ENCODE measurements at places on chromosomes 11 and 22.

DNA sequence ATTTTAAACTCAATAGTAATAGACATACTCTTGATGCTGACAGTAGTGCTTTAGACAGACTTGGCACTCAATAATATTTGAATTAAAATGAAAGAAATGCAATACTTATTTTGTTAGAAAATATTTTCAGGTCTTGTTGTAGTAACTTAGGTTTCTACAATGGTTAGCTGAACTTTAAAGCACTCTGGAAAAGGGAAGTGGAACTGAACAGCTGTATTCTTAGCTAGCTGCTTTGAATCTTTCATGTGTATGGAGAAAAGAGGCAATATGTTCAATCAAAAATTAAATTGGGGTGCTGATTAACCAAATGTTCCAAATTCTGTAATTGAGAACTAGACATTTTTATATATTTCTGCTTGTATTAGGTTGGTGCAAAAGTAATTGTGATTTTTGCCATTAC lies 517.9 kb upstream of the RAG2 start:
- DNase-seq, result no peak

GRCh38 chr11:124670732-124671131 lies 2.8 kb downstream of the SIAE start:
- DNase-seq, result no peak

- no peak for DNase-seq
These were observed 544.0 kb downstream of the NTM start for GRCh38 chr11:131914361-131914774.

DNA sequence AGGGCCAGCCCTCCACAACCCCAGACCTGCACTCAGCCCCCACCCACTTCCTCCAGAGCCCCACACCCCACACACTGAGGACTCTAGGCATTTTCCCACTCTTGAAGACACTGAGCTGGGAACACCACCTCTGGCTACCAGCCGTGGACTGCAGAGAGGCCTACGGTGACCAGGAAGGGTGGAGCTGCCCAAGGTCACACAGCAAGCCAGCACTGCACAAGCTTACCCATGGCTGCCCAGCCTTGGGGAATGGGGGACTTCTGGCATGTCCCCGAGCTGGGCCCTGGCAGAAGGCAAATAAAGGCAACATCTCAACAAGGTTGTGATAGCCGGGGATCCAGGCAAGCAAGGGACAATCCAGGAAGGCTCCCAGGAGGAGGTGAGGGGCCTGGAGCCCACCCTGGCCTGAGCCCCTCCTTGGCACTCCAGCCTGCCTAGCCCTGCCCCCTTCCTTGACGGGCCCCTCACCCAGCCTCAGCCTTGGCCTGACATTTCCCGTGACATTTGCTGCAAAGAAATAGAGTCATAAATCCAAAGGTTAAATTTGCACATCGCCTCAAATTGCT lies 5.5 kb downstream of the RTN4R start:
- DNase-seq, result no peak

DNA sequence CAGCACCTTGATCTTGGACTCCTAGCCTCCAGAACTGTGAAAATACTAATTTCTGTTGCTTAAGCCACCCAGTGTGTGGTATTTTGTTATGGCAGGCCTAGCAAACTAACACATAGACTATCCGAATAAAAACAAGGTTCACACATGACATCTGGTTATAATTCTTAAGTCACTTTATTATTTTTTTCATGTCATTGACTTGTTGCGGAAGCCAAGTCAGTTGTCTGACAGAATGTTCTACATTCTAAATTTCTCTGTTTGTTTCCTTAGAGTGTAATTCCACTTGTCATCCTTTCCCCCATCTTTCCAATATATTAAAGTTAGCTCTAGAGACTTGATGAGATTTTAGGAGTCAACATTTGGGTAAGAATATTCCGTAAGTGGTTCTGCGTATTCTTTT lies 40.6 kb downstream of the RAB30 start:
- no peak for DNase-seq

DNA sequence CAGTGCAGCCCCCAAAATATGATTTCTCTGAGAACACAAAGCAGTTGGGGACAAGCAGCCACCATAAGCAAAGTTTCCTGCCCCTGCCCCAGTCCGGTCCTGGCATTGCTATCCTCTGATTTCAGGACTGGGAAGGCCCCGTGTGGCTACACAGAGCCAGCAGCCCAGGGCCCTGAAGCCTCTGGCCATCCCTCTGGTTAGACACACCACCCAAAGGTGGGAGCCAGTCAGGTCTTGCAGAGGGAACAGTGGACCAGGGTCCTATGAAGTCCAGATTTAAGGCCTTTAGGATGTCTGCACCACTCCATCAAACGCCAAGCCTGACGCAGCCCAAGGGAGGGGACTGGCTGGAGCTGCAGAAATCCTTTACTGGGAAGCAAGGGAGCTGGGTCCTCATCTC lies 63.4 kb downstream of the SLC22A12 start:
- DNase-seq, result no peak

- no peak for DNase-seq
These were observed 644 bp upstream of the NAALAD2 start for GRCh38 chr11:90133560-90134477.

GRCh38 chr11:57496109-57496820 lies 19.2 kb downstream of the SLC43A1 start:
- DNase-seq, result no peak

- DNase-seq, result no peak
These were observed 13.1 kb downstream of the EEF1G start for GRCh38 chr11:62560566-62561103.

DNA sequence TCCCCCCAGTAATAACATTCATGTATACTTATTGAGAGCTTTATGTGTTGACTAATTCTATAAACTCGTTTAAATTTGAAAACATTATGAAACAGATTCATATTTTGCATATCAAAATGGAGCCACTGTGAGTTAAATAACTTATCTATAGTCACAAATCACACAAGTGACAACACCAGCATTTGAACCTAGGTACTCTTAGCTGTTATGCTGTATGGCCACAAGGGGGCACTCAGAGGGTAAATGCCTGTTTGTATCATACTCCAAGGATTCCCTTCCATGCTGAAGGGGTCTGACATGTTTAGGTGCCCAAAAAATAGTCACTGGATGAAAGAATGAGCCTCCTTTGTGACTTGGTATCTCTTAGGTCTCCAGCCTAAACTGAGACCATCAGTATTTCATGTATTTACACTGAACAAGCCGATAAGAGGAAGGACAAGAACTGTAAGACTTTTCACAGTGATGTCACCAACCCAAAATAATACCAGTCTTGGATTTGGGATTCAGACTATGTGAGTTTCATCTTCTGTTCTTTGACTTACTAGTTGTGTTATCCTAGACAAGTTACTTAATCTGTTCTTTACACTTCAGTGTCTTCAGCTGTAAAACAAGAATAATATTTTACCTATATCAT lies 12.2 kb upstream of the OR52D1 start:
- DNase-seq, result peak; percentile 14

DNA sequence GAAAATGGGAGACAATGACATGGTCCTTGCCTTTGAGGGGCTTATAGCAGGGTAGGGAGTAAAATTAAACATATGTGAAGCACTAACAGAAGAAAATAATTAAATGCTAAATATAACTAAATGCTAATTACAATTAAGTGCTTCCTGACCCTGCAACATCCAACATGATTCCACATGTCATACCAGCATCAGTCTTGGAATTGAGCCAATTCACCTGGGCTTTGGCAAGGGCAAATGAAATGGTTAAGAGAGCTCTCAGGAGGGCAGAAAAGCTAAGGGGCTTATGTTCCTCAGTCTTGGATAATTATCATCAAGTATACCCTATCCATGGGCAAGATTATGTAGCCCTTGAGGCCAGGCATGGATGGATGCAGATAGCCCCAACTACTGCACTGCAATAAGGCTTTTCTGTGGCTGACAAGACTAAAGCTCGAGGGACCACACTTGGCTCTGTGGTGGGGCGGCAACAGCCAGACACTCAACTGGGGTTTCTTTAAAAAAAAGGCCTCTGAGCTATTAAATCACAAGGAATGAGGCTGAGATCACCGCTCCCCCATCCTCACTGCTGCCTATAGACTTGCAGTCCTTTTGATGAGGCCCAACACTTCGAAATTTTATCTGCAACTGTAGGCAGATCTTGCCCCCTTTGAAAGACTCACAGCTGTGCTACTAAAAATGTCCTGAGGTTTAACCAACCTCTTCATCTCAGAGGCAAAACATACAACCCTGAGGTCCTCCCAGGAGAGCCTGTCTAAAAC lies 39.0 kb downstream of the IL18BP start:
- DNase-seq, result no peak

DNA sequence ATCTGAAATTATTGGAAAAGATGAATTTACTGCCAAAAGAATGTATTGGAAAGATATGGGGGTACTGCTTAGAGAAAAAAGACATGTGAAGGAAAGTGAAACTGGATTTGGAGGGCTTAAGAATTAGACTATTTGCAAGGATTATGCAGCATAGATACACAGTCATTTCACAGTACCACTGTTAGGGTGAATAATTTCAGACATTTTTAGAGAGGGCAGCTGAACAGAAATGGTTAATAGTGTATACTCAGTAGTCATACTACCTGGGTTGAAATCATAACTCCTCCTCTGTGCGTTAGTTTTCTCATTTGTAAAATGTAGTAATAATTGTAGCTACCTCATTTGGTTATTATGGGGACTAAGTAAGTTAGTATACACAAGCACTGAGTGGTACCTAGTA lies 33.0 kb downstream of the GAS2 start:
- no peak for DNase-seq

DNA sequence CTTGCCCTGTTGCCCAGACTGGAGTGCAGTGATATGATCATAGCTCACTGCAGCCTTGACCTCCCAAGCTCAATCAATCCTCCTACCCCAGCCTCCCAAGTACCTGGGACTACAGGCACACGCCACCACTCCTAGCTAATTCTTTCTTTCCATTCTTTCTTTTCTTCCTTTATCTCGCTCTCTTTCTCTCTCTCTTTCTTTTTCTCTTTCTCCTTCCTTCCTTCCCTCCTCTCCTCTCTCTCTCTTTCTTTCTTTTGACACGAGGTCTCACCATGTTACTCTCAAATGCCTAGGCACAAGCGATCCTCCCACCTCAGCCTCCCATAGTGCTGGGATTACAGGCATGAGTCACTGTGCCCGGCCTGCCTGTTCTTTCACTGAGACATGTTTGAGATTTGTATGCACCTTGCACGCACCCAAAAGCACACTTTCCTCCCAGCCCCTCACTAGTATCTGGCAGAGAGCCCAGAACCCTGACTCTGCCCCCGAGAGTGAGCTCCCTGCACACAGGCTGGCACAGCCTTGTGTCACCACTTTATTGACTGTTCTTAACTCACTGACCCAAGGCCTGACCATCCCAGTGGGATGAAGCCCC lies 56.8 kb downstream of the CD6 start:
- no peak for DNase-seq

DNA sequence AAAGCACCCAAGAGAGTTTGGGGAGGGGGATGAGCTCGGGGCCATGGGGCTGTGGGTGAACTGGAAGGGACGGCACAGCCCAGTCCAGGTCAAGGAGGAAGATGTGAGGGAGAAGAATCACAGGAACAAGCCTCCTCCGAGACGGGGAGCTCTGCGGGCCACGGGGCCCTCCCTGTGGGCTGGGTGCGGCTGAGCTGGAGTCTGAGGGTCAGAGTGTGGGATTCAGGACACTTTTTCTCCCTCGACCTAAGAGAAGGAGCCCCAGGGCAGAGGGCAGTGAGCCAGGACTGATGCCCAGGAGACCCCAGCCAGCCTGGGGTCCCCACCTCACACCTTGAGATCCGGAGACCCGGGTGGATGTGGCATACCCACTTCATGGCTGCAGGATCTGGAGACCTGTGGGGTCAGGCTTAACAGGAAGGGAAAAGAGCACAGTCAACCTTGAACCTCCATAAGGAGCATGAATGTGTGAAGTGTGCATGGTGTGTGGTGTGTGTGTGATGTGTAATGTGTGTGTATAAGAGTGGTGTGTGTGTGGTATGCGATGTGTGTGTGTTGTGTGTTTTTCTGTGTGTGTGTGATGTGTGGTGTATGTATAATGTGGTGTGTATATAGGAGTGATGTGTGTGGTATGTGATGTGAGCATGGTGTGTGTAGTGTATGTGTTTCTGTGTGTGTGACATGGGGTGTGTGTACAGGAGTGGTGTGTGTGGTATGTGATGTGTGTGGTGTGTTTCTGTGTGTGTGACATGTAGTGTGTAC lies 504.6 kb downstream of the BRD1 start:
- no peak for DNase-seq

DNA sequence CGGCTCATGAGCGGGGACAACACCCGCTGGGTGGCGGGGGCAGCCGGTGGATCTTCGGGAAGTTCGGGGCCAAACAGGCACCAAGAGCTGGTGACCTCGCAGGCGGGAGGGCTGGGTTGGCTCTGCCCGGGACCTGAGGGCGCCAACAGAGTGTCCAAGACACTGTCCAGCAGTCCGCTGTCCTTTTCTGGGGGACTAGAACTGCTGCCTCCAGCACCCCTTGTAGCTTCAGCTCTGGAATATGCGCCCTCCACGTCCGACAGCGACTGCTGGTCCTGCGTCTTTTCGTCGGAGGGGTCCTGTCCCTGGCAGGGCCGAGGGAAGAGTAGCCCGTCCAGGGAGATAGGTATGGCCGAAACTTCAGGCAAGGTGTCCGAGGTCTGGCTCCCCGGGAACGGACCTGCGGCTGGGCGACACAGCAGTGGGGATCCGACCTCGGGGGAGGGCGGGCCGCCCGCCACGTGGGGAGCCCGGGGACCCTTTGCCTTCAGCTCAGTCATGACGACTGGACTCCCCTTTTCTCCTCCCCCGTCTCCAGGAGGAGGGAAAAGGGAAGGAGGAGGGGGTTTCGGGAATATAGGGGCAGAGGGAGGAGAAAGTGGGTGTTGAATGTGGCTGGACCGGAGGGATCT lies 926 bp downstream of the PGR start:
- DNase-seq, result no peak

All from NCI-H774 (cell line).